Heart right ventricle (tissue), 16 donors: ENCODE measurements at places on chromosomes 11 and 22.

DNA sequence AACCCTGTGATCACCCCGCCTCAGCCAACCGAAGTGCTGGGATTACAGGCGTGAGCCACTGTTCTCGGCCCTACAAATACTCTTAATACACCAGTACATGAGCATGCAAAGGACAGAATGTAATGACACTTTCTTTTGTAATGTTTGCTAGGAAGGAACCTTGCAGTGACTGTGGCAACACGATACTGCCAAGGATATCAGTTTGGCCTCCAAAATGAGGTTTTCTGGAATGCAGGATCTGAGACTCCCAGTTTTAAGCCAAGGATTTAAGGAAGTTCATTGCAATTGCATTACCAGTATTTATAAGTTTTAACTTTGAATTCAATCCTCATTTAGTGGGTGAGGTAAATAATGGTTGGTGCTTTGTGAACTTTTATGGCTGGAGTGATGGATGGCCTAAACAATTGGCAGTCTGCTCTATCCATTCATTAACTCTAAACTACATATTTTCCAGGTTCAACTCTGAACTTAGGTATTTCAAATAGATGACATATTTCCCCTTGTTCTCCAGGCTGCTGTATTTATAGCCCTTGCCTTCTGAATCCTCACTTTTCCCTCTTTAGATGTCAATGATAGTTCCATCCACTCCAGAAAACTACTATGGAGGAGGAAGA lies 330.3 kb downstream of the C11orf87 start:
- DNase-seq = no peak

GRCh38 chr11:269146-269890 lies 8.9 kb upstream of the NLRP6 start:
- DNase-seq = no peak

DNA sequence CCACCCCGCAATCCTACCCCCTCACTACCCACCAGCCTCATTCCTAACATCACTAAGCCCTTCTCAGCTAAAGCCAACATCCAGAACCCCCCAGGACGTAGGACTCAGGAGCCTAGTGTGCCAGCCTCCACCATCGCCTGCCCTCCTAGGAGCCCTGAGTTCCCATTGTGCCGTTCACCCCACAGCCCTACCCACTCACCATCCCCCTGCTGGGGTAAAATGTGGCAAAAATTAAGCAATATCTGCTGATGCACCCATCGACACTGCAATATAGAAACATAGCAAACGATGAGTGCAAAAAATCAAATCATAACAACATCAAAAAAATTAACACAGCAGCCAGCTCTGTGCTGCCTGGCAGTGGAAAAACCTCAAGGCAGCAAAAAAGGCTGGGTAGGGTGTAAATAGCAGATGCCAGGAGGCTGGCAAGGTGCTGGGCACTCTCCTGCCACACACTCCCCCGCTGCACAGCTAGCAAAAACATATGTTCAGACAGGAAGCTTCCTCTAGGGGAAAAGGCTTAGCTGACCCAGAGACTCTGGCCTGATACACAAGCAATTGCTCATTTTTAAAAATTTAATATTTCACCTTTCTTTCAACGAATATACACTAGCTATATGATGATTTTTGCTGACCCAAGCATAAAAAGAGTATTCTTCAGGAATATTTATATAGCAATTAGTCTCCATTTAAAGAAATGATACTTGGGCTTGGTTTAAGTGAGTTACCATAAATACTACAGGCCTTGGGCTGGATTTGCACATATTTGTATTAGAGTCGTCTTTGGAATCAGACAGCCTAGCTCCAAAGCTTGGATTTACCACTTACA lies 33.8 kb downstream of the PRDM10 start:
- no peak for DNase-seq

- DNase-seq = peak; percentile 30
These were observed 822 bp downstream of the MARK2 start for GRCh38 chr11:63839508-63840355.

- peak; percentile 61 for DNase-seq
These were observed 65.0 kb downstream of the PARVB start for GRCh38 chr22:44088976-44089570.
